ENCODE measurements at places on chromosomes 1 and 21.

GRCh38 chr1:15605398-15606383, 11.6 kb upstream of the DDI2 start:
- DNase-seq: no peak

DNA sequence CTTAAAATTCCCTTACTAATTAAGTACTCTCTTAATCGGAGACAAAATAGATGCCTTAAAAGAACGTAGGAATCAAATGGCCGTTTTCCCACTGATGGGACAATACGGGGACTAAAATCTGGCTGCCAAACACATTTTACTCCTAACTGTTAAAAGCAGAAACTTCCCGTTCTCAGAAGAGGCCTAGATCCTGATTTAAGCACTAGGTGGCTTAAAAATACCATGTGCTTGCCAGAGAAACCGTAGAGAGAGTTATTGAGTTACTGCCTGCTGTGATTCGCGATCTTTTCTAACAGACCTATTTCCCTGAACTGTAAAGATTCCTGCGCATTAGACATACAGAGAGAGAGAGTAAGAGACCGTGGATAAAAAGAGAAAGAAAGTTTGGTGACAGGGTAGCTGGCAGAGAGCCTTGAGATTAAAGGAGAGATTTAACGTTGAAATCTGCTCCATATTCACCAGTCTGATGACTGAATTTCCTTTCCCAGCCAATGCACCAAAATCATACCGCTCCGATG, 54.4 kb upstream of the STUM start:
- no peak for DNase-seq

DNA sequence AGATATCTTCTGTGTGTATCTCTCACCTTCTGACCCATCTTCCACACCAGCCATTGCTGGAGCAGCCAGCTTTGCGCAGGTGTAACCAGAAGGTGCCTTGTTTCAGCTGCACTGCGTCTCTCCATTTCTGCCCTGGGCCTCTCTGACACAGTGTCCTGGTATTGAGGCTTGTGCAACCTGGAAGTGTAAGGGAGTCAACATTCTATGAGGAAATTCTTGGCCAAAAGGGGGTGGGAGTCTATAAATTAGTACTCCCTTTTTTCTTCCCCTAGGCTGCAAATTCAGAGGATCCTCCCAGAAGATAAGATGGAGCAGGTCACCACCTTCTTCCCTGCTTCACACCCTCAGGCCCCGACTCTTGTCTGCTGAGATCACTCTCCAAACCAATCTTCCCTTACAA, 109.1 kb downstream of the MRPS6 start:
- DNase-seq: no peak

- no peak for DNase-seq
Observed at GRCh38 chr1:6531996-6532395, 22.3 kb downstream of the NOL9 start.

- DNase-seq: no peak
Observed at GRCh38 chr1:87942165-87942564, 613.5 kb downstream of the LMO4 start.

DNA sequence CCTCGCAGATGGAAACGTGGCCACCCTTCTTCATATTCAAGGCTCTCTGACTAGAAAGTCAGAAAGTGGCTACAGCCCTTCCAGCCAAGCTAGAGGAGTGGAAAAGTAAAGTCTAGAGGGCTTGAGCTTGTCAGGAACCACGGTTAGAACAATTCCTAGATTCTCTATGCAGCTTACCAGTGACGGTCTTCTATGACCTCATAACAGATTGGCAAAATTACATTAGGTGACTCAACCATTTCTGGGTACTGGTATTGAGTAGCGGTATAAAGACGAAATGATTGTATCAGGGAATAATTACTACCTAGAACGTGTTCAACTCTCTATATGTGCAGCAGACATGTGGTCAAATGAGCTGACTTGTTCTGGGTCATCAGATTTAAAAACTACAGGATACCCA, 155.0 kb upstream of the RUNX1 start:
- no peak for DNase-seq

DNA sequence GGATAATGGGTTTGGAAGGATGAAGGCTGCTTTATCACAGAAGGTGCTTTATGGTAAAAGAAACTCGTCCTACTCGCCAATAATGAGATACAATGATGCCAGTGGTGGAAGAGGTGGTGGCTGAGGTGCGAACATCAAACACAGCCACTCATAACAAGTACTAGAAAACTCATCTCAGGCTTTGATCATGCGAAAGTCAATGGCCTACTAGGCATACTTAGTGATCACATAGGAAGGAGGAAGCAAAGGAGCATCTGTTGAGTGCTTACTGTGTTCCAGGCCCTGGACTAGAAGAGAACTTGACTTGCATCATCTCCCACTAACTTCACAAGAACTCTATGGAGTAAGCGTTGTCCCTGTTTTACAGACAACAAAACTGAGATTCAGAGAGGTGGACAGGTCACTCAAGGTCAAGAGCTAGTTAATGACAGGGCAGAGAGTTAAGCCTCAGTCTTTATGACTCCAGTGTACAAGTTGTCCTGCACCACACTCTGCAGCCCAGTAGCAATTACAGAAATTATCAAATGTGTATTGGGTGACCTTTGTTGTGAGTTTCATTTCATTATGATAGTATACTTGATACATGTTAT, 33.6 kb downstream of the RUNX1 start:
- DNase-seq: no peak

GRCh38 chr21:41520560-41521442, 12.8 kb upstream of the TMPRSS2 start:
- DNase-seq: no peak

DNA sequence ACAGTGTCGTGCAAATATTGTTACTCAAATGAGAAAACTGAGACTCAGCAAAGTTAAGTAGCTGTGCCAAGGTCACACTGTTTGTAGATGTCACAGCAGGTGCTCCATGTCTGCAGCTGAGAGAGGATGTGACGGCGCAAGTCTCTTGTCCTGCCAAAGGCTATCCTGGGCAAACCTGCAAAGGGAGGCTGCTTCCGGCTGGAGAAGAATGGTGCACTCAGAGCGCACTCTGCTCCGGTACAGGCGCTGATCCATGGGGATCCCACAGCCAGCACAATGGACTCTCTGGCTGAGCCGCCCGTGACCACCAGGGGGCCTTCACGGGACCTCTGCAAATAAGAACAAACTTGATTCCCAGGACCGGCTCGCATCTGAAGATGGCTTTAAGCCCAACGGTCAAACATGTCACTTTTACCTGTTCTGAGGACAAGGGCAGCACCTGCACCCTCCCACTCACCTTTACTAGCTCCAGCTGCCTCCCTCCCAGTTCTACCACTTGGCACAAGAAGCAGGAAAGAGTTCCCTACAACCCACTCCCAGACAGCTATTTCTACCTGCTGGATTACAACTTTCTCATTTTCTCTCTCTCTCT, 21.9 kb downstream of the RD3 start:
- no peak for DNase-seq

GRCh38 chr1:228902781-228903433, 167.6 kb downstream of the RHOU start:
- DNase-seq: no peak

- no peak for DNase-seq
Observed at GRCh38 chr1:176448340-176448739, 14.6 kb upstream of the PAPPA2 start.

DNA sequence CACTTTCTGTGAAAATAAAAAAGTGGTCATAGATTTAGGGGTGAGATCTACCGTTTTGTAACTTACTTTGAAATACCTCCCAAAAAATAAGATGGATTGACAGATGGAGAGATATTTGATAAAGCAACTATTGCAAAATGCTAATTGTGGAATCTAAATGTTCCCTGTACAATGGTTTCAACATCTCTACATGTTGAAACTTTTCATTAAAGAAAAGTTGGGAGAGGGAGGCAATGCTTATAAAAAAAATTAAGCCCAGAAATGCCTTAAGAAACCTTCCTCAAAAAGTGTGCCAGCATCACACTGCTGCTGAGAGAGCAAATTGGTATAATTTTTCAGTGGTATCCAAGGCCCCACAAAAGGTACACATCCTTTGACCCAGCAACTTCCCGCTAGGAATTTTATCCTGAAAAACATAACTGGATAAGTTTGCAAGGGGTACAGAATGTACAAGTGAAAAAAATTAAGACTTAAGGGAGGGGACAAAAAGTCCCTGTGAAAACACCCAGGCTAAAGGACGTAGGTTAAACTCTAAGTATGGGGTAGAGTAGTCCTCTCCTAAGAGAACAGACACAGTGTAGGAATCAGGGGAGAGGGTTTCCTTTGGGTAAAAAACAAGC, 84.3 kb downstream of the TGFBR3 start:
- no peak for DNase-seq

DNA sequence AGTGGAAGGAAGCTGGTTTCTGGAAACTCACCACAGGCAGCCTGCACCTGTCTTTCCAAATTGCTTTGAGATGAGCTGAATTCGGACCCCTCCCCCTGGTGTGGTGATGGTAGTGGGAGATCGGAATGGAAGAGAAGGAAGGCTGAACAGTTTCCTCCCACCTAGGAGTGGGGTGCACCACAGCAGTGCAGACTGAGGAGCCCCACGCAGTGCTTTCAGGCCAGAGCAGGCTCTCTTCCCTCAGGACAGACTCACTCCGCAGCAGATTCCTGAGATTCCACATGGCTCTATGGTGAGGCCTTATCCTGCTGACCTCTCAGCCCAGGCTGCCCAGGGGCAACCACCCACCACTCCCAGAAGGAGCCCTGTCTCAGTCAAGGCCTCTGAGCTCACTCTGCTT, 80.9 kb downstream of the ATP1A1 start:
- no peak for DNase-seq

GRCh38 chr1:12206792-12207424, 22.9 kb upstream of the VPS13D start:
- no peak for DNase-seq

GRCh38 chr1:10074059-10074851, 41.5 kb downstream of the UBE4B start:
- no peak for DNase-seq

DNA sequence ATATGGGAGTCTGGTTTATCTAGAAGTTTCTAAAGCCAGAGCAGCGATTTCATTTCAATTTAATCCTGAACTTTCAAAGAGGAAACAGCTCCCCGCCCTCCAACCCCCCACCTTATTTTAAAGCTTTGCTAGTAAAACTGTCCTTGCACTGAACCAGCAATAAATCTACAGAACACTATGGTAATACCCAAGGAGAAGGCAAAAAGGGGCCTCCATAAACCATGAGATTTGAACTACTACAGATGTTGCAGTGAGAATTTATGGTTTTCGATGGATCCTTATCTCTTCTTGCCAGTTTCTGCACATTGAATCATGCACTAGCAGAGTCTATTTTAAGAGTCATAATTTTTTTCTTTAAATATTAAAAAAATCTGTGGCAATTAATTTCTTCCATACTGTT, 64.8 kb upstream of the BEND5 start:
- no peak for DNase-seq

DNA sequence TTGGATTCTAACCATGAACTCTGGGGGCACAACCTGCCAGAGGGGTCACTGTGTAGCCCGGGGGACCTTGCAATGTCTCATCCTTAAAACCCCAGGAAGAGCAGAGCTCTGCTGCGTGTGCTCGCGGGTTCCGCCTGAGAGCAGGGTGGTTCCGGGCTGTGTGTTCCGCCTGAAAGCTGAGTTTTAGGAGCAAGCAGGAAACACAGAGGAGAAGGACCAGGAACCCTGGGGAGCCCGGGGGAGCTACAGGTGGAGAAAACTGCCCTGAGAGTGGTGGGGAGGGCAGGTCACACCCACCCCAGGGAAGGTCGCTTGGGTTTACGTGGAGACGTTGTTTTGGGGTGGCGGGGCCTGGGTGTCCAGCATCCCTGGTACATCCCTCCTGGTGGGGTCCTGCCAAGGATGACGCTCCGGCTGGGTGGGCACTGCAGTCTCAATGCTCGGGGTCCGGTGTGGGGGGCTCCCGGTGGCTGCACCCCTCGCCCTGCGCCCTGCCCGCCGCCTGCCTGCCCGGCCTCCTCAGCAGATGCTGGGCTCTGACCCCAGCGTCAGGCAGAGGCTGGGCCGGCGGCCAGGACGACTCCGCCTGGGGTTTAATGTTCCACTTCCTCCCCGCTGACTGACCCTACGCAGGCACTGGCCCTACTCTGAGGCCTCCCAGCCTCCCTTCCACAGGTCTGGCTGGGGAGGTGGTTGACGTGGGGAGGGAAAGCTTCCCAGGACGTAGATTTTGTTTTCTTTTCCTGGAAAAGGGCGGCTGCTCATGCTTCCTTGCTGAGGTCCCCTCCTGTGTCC, 17.3 kb upstream of the C1orf159 start:
- no peak for DNase-seq

DNA sequence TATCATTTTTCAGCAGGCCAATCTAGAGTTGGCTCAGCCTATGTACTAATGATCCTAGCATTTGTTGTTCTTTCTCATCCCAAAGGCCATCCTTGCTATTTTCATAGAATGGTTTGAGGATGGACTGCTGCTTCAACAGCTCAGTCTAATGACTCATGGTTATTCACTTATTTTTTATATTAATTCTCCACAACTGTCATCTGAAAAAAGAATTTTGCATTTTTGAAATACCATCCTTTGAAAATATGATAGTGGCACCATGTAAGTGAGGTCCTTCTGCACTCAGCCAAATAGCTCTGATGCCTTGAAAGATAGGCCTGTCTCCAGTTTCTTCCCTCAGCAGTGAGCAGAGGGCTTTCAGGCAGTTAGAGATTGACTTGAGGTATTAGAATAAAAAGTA, 377.5 kb downstream of the LMO4 start:
- DNase-seq: no peak

- no peak for DNase-seq
Observed at GRCh38 chr1:174480324-174480723, 32.6 kb downstream of the GPR52 start.

DNA sequence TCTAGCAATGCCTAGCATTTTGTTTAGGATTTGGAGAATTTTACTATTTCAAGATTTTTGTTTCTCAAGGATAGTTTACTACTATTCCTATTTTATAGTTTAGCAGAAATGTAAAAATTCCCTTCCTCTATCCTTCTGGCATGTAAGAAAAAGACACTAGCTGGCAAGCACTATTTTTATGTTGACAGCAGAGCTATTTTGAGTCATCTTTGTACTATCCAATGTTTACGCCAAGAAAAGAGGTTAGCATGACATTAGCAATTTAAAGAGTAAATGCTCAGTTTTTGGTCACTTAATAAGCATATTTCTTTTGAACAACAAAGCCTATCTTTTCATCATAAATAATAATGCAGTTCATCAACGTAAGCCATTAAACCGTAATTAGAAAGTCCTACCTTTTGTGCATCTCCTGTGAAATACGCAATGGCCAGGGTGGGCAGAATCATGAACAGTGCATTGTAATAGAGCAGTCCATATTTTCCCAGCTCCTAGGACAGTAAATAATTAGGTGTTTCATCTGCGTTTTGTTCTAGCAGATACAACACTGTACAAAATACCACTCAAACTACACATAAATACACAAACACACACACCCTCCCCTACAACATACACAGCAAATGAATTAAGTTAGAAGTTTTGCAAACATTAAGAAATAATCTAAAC, 12.0 kb downstream of the SLC35D1 start:
- DNase-seq: no peak

GRCh38 chr1:218584418-218585155, 239.5 kb downstream of the TGFB2 start:
- no peak for DNase-seq

GRCh38 chr1:166167572-166167925, 748 bp upstream of the FAM78B start:
- DNase-seq: no peak
